ENCODE measurements at places on chromosomes 5 and 9.

- no peak for DNase-seq
Observed at GRCh38 chr5:54086191-54086590, 224.2 kb downstream of the ARL15 start.

DNA sequence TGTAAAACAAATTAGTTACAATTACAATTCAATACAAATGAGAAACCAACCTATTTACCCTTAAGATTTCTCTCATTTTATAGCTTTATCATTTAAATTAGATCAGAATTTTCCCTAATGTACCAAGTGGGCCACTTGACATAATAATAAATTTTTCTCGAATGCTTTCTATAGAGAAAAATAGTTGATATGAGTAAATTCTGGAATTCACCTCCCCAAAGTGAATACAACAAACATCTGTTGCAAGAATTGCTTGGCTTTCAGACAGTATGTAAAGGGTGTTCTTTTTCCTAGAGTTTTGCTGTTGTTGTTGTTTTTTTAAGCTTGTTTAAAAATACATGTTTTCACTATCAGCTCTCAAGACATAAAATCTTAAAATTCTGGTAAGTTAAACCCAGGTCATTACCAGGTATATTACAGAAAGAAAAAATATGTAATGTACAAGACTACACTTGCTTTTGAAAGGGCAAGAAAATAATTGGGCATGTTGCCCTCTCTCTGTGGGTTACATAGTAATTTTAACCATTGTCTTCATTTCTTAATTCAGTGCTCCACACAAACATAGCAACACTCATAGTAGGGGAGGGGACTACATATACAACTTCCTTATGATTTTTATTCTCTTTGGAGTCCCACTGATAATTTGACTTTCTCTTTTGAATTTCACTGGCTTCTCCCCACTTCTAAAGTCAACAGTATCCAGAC is 200.6 kb downstream of the ARL15 start:
- no peak for DNase-seq

GRCh38 chr9:124686918-124687317 is 84.2 kb downstream of the NR6A1 start:
- no peak for DNase-seq

DNA sequence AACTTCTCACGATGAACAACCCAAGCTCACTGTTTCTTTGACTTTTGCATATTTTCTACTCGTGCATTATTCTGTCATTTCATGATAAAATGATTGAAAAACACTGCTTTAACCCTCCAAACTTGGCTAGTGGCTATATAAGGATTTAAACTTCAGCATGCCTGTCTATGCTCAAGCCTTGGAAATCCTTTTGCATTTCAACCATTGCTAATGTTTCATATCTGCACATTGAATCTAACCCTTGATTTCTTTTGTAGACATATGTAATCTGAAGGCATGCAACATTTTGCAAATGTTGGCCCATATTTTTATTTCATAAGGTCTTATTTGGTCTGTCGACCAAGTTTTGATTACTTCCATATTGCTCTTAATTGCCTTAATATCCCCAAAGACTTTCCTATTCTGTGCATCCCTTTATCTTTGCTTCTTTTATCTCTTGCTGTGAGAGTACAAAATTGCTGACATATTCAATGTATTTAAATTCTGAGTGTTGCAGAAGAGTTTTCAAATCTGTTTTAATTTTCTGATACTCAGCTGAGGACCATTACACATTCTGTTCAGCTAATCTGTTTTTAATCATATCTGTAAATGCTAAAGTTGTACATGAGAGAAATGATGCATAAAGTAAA is 403.7 kb upstream of the ZNF608 start:
- DNase-seq = no peak

DNA sequence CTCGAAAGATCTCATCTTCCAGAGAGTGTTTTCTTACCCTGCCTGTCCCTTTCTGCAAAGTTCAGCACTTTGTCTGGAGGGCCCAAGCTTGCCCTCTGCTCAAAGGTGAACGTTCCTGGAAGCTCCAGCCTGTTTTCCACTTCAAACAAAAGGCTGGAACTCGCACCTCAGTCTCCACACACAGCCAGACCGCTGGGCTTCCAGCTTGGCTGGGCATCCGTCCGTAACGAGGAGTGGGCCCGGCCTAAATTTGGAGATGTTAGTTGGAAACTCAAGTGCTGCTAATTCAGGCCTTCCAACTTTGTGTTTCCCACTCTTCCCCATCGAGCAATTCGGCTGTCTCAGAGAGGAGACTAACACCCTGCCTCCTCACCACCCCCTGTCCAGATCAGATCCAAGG is 35.1 kb downstream of the FGF18 start:
- no peak for DNase-seq

DNA sequence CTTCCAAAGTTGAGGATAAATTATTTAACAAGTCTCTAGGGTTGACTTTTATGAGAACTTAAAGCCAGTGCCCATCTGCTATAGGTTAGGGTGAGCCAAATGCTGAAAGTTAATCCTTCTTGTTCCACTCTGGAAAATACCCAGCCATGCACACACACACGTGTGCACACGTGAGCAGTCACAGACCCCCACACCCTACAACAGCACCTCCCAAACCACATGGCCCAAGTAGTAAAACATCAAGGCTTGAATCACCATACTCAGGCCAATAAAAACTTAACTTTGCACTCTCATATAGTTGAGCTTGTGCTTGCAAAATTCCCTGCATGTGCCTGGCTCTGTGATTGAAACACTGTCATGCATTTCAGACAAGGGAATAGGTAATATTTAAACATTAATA is 467.6 kb downstream of the ARHGEF28 start:
- DNase-seq = no peak

DNA sequence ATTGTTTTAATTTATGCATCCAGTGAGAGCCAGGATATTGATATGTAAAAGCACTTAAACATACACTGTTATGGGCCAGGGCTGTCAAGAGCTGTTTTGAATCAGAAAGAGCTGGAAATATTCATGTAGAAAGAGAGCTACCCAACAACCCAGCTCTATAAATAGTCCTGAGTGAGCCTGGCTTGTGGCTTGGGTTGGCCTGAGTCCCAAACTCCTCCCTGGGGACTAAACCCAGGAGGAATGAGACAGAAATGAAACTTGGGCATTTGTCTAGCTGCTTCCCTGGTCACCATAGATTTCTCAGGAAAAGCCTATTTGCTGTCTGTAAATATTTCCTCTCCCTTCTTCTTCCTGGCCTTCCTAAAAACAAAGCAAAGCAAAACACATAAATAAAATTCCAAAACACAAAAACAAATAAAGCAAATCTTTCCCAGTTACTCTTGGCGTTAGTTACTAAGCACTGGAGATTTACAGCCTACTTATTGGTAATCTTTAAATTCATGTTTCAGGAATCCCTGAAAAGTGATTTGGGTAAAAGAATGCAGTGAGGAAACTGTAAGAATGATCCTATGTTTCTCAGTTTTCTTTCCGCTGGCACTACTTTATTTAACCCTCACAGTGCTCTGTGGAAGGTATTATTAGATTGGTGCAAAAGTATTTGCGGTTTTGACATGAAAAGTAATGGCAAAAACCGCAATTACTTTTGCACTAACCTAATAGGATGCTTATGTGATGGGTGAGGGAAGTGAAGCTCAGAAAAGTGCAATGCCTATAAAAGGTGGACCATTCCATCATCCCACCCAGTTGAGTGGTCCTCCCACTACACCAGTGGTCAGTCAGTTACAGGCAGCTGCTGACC is 111.8 kb downstream of the CARTPT start:
- DNase-seq = no peak

All from activated T-cell treated with anti-CD3 and anti-CD28 coated beads, Interleukin-2, amount 50 U/mL, for 72 hours (primary cell).